NCI-H2081 (cell line): ENCODE measurements at places on chromosomes 6 and 20.

GRCh38 chr6:33769248-33769821 lies 19.6 kb downstream of the LEMD2 start:
- DNase-seq: no peak

DNA sequence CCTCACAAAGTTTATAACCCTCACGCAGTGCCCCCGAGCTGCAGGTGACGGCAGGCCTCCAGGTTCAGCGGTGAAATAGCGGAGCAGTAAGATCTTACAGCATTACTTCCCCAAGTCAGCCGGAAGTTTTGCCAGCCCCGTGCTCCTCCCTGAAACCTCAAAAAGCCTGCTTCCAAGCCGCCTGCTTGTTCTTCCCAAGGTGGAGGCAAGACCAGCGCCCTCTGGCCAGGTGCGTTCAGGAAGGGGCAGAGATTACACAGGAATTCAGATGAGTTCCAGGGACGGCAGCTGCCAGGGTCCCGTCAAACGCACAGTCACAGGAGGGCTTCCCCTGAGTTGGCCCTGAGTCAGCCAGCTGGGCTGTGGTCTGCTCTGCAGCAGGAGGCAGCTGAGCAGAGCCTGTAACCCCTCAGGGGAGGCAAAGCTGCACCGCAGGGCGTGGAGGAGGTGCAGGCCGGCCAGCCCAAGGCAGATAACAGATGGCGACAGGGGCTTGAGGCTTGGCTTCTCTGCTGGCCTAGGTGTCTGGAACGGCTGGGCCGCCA lies 124.1 kb upstream of the RPS6KA2 start:
- no peak for DNase-seq

GRCh38 chr6:15387118-15387517 lies 141.2 kb downstream of the JARID2 start:
- DNase-seq: no peak

GRCh38 chr6:21522797-21523456 lies 70.6 kb upstream of the SOX4 start:
- DNase-seq: peak; percentile 69

DNA sequence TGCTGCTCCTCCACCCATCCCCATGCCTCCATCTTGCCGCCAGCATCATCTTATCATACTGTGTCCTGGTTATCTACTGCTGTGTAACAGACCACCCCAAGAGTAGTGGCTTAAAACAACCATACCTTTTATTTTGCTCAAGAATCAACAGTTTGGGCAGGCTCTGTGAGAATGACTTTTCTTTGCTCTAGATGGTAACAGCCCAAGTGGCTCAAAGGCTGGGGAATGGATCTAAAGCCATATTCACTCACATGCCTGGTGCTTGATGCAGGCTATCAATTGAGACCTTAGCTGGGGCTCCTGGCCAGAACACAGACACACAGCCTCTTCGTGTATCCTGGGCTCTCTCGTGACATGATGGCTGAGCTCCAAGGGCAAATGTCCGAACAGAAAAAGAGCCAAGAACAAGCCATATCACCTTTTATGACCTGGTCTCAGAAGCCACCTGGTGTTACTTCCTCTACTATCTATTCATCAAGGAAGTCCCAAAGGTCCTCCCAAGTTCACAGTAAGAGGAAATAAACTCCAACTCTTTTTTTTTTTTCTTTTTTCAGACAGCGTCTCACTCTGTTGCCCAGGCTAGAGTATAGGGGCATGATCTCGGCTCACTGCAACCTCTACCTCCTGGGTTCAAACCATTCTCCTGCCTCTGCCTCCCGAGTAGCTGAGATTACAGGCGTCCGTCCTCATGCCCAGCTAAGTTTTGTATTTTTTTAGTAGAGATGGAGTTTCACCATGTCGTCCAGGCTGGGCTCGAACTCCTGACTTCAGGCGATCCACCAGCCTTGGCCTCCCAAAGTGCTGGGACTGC lies 159.3 kb upstream of the JARID2 start:
- DNase-seq: no peak

- no peak for DNase-seq
Observed at GRCh38 chr6:25035512-25036435, 100.0 kb upstream of the RIPOR2 start.

DNA sequence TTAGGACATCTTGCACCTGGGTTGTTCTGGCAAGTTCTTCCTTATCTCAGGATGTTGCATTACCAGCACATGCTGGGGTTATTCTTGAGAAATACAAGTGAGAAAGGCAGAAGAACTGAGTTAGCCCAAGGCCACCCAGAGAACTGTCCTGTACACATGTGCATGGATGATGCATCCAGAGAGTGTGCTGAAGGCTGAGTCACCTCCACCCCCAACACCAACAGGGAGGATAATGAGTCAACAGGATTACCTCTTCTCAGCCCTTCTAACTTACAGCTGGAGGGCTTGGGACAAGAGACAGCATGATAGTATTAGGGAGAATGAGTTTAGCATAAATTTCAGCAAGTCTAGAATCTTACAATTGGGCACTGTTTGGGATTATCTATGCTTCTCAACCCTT lies 8.5 kb downstream of the SCGN start:
- DNase-seq: peak; percentile 34

DNA sequence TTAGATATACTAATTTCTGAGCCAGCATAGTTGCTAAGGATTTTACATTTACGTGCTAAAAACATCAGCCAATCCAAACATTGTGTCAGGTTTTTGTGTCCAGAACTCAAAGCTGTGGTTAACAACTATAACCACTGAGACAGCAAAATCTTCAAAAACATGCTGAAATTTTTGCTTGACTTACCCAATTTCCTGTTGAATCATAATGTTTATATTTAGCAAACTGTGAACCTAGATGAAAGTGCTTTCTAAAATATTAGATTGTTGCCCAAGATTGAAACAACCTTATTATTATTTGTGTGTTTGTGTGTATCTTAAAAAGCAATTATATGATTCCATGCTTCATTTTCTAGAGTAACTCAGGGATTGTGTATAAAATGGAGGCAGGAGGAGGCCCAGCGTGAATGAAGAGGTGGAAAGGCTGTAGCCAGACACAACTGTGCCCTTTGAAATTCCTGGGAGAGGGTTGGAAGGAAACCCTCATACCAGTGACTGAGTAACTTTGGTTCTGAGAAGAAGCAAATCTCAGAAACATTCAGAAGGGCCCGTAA lies 48.0 kb downstream of the ARMC2 start:
- DNase-seq: no peak

DNA sequence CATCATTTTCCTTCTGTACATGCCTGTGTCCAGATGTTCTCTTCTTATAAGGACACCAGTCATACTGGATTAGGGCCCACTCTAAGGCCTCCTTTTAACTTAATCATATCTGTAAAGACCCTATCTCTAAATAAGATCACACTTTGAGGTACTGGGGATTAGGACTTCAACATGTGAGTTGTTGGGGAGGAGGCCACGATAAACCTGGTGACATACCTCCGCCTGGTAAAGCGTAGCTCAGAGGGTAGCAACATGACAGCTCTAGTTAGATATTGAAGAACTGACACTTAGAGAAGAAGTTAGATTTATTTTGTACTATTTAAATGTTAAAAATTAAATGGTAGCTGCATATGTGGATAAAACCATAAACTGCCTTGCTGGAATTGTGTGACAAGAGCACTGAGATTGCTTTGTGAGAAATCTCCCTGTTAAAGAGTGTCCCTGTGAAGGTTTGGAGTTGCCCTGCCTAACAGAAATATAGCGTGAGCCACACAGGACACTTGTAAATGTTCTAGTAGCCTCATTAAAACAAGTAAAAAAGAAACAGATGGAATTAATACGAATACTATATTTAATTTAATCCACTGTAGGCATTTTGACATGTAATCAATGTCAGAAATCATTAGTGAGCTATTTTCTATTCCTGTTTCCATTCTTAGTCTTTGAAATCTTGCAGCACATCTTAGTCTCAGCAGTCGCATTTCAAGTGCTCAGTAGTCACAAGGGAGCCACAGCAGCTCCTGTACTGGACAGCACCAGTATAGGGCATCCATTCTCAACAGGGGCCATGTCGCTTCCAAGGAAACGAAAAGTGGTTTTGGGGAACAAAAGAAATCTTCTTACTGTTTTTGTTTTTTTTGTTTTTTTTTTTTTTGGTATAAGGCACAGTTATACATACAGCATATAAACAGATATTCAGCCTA lies 13.4 kb downstream of the PLCB1 start:
- DNase-seq: no peak

DNA sequence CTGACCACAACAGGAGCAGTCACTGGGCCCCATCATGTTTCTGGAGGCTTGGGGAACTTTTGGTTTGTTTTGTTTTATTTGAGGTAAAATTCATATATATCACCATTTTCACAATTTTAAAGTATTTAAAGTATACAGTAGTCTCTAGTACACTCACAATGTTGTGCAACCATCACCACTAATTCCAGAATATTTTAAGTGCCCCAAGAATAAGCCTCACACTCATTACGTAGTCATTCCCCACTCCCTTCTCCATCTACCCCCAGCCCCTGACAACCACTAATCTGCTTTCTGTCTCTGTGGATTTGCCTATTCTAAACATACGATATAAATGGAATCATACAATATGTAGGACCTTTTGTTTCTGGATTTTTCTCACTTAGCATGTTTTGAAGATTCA lies 29.0 kb downstream of the RTN4IP1 start:
- DNase-seq: no peak

DNA sequence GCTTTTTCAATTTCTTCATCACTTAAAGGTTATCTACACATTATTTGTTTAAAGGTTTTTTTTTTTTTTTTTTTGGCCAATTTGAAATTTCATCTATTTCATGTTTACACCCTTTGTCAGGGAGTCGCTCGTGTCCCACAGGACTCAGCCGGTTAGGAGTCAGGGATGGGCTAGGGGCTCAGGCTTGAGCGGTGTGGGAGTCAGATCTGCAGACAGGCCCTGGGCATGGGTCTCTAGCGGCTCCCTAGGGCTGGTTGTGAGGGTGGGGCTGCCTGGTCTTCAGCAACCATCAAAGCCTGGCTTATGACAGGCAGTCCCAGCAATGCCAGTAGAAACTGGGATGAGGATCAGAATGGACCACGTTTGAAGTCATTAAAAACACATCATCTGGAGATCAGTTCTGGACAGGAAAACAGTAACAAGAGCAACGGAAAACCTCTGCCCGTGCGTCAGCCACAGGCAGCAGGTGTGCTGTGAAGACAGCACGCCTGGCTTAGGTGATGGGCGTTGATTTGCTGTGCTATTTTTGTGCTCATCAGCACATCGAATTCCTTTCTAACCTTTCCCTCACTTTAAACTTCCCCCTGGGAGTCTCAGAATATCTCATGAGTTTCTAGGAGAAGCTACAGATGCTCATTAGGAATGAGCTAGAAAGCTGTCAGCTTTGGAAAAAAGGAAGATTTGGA lies 91.3 kb upstream of the MPC1 start:
- DNase-seq: no peak

GRCh38 chr6:25138934-25139415 lies 140.2 kb upstream of the CARMIL1 start:
- no peak for DNase-seq
